ENCODE measurements at places on chromosomes 1 and 21. TPM values are rescaled to one million over a fixed set of nuclear protein-coding genes. Genes with fewer than 3 reads are reported as not detected.

DNA sequence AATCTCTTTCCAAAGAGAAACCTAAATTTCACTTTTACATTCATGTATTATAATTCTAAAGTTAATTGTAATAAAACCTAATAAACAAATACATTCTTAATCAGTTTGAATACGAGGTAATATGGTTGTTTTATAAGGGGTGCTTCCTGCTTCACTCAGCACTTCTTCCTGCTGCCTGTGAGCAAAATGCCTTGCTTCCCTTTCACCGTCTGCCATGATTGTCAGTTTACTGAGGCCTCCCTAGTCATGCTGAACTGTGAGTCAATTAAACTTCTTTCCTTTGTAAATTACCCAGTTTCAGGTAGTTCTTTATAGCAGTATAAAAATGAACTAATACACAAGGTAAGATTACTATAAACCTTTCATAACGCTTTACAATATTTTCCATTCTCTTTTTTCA, 491.1 kb upstream of the LRRC7 start:
- DNase-seq, result no peak
- no peak overlapping the region for H3K27ac ChIP-seq

GRCh38 chr1:91075233-91076135, 53.6 kb upstream of the ZNF644 start:
- no peak overlapping the region for H3K27ac ChIP-seq
- no peaks in the 10 kb centered on the region for H3K36me3 ChIP-seq
- DNase-seq, result no peak
- H3K27me3 ChIP-seq, result no peaks in the 10 kb centered on the region
- no peaks in the 10 kb centered on the region for H3K4me1 ChIP-seq

GRCh38 chr1:206895325-206895724, 1.9 kb upstream of the IL24 start:
- no peaks in the 10 kb centered on the region for H3K36me3 ChIP-seq
- no peak for DNase-seq
- H3K4me3 ChIP-seq, result no peak overlapping the region
- H3K4me1 ChIP-seq, result peaks cover 38% of the 10 kb centered on the region
- no peaks in the 10 kb centered on the region for H3K27me3 ChIP-seq
- H3K27ac ChIP-seq, result no peak overlapping the region

GRCh38 chr1:88013485-88013884, 670.6 kb upstream of the PKN2 start:
- no peaks in the 10 kb centered on the region for H3K27me3 ChIP-seq
- no peak overlapping the region for H3K27ac ChIP-seq
- H3K4me1 ChIP-seq, result no peaks in the 10 kb centered on the region
- no peak overlapping the region for H3K4me3 ChIP-seq
- no peaks in the 10 kb centered on the region for H3K36me3 ChIP-seq

DNA sequence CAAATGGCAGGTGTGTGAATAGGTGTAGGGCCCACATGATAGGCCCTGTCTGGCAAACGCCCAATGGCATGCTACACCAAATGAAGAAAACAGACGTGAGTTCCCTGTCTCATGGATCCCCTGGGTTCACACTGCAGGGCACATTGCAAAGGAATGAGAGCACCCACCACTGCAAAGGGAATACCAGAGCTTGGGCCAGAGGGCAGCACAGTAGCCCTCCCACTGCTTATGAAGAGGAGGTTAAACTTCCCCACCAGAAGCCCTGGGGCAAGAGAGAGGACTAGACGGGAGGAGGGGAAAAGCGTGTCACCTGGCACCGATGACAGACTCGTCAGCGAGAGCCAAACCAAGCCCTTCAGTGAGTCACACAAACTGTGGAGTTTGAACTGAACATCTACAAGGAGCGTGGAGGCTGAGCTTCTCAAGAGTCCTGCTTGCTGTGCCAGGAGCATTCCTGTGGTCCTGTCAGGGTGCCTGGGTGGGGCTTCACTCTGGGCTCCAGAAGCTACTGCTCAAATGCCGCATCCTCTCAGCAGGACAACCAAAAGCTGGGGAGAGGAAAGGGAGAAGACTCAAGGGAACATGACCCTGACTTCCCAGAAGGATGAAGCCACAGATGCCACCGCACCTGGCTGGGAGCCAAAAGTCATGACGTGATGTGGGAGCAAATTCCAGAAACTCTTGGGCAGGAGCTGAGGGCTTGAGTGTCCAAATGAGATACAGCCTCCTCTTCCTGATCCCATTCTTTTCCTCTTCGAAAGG, 61.1 kb downstream of the TOMM20 start:
- no peaks in the 10 kb centered on the region for H3K36me3 ChIP-seq
- peaks cover 16% of the 10 kb centered on the region for H3K4me1 ChIP-seq
- DNase-seq, result peak; percentile 54
- H3K27me3 ChIP-seq, result no peaks in the 10 kb centered on the region
- no peak overlapping the region for H3K4me3 ChIP-seq
- H3K27ac ChIP-seq, result no peak overlapping the region

GRCh38 chr1:46295306-46295705, 8.1 kb downstream of the LRRC41 start:
- no peaks in the 10 kb centered on the region for H3K27me3 ChIP-seq
- no peak overlapping the region for H3K4me3 ChIP-seq
- H3K27ac ChIP-seq, result no peak overlapping the region
- H3K4me1 ChIP-seq, result no peaks in the 10 kb centered on the region

HCRTR1 gene
- total RNA-seq, result not detected

TTLL10 gene
- 0.11 TPM for total RNA-seq

RNF223 gene
- total RNA-seq, result not detected

KPRP gene
- not detected for total RNA-seq

All from CD4-positive, alpha-beta T cell (primary cell).